Activated T-cell treated with anti-CD3 and anti-CD28 coated beads, Interleukin-2, amount 50 U/mL, for 4 hours (primary cell): ENCODE measurements at places on chromosomes 11 and 22.

DNA sequence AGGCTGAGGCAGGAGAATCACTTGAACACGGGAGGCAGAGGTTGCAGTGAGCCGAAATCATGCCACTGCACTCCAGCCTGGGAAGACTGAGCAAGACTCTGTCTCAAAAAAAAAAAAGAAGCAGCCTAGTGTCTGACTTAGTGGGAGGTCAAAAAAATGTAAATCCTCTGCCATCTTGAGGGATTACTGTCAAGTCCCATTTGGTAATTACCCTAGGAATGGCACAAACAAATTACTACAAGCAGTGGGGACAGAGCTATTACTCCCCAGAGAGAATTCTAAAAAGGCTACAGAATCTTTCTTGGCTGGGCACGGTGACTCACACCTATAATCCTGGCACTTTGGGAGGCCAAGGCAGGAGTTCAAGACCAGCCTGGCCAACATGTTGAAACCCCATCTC, 3.8 kb downstream of the SERPING1 start:
- DNase-seq, result no peak

GRCh38 chr11:132595711-132596134, 936.6 kb downstream of the OPCML start:
- DNase-seq, result no peak

- DNase-seq, result no peak
These were observed 12.5 kb downstream of the PHF21A start for GRCh38 chr11:46108751-46109150.

DNA sequence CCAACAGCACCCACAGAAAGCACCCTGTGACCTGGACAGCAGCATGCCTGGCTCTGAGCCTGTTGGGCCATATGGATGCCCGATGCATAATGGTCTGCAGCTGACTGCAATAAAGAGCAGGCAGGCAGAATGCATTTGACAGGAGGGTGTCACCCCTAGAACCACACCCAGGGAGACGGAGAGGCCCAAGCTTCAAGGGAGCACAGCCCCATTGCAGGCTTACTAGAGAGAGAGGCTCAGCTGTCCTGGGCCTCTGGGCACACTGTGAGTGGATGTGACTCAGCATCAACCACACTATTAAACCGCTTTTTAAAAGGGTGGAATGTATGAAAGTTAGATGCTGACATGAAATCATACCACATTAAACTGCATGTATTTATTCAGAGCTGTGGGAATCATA, 365.3 kb downstream of the CTTN start:
- no peak for DNase-seq

- no peak for DNase-seq
These were observed 27.2 kb downstream of the YDJC start for GRCh38 chr22:21602579-21602978.

DNA sequence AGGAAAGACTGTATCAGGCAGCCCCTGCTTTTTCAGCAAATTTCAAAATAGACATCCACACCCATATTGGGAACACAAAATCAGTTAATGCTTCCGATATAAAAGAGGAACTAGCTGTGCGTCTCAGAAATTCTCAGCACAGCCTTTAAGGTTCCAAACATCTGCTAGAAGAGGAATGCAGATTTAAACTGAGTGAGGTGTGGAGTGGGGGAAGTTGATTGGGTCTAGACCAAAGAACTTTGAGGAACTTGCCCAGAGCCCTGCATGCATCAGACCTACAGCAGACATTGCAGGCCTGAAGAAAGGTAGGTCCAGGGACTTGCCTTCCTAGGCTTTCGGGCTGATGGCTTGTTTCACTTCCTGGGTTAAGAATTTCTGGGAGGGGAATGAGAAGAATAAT, at the start of gene MS4A4A:
TSS of gene MS4A4A (plus strand) at position 255 of the 400 bp plus-strand sequence. CDS start at position 265, 10 bp downstream.
- no peak for DNase-seq

DNA sequence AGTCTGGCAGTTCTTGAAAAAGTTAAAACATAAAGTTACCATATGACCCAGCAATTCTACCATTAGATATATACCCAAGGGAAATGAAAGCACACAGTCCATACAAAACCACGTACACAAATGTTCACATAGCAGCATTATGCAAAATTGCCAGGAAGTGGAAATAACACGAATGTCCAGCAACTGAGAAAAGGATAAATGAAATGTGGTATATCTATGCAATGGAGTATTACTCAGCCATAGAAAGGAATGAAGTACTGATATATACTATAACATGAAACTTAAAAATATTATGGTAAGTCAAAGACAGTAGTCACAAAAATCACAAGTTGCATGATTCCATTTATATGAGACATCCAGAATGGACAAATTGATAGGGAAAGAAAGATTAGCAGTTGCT, 57.9 kb downstream of the C2CD3 start:
- DNase-seq, result no peak

- no peak for DNase-seq
These were observed 11.7 kb downstream of the SAA1 start for GRCh38 chr11:18277565-18278271.

- DNase-seq, result peak; percentile 68
These were observed 54.8 kb upstream of the CAPRIN1 start for GRCh38 chr11:33996498-33997454.

- no peak for DNase-seq
These were observed 4.3 kb upstream of the TEAD1 start for GRCh38 chr11:12669930-12670329.

- no peak for DNase-seq
These were observed 12.3 kb downstream of the MPEG1 start for GRCh38 chr11:59200423-59200746.

DNA sequence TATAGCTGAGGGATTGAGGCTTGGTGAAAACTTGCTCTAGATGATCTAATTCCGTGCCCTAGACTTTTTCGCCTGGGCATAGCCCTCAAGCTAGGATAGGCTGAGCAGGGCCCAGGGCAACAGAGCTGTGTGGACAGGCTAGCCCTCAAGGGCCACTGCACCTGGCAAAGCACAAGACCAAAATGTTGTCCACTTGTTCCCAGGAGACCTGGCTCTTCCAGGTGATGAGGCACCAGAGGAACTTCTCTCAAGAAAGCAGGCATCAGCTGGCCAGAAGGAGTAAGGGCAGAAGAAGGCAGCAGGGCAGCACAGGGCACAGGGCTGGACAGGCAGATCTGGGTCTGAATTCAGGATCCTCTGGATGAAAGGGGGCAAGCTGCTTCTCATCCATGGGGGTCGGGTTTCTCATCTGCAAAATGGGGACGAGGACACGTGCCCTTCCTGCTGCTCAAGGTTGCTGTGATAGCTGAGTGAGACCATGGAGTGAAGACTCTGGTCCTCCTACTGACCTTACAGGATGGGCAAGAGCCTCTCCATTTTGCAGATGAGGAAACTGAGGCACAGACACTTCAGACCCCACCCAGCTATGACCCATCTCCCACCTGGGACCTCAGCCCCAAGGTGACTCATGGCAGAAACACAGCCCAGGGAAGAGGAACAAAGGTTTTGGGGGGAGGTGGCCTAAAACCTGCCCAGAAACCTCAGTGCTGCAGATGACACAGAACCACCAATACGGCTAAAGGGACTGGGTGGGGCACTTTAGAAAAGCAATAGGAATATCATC, 42.2 kb upstream of the PRDM11 start:
- DNase-seq, result no peak

- DNase-seq, result peak; percentile 89
These were observed 29.5 kb upstream of the WNT7B start for GRCh38 chr22:46006379-46007002.

DNA sequence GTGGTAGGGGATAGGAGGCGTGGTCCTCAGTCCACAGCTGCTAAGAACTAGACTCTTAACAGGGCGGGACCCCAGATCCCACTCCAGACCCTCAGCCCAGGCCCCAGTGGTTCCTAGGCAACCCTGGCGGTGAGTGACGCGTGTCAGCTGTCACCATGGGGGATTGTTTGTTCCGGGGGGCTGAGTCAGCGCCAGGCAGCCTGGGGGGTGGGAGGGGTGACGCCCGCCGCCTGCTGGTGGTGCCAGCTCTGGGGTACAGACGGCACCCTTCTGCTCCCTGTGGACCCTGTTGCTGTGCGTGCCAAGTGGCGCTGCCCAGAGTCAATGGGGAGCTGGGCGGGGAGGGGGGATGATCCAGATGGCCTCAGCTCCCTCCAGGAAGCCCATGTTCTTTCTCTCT, 2.5 kb downstream of the CNIH2 start:
- no peak for DNase-seq

DNA sequence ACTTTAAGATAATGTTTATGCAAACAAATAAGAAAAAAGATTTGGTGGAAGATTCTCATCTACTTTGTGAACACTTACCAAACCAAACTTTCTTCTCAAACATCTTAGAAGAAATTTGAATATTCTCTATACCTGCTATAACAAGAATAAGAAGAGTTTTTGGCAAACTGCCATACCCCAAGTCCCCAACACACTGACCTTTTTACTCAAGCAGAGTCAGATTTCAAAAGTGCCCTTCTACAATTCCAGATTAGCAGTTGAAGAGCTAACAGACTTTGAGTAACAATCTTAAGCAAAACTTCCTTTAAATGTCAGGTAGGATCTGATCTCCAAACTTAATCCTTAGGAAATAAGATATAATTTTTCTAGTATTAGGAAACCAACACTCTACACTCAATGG, 33.9 kb downstream of the TSG101 start:
- DNase-seq, result no peak

- no peak for DNase-seq
These were observed 35.2 kb downstream of the LRRC10B start for GRCh38 chr11:61543606-61544306.

DNA sequence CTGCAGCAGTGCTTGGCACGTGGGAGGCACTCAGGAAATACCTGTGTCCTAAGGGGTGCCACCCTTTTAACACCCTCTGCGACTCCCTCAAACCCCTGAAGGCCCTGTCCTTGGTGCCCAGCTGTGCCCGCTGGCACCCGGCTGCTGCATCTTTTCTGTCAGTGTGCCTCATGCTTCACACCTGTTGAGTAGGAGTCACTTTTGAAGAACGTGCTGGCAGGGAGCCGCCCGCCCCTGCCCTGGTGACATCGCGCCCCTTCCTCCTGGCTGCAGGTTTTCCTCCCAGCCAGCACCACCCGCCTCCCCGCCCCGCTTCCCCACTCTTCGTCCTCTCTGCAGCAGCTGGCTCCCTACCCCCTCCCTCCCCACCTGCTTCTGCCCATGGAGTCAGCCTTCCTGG, 17.8 kb downstream of the FRMD8 start:
- no peak for DNase-seq

- no peak for DNase-seq
These were observed 41.8 kb downstream of the MACROD1 start for GRCh38 chr11:64124147-64124546.

GRCh38 chr11:33089776-33090175, 50.4 kb downstream of the TCP11L1 start:
- no peak for DNase-seq

DNA sequence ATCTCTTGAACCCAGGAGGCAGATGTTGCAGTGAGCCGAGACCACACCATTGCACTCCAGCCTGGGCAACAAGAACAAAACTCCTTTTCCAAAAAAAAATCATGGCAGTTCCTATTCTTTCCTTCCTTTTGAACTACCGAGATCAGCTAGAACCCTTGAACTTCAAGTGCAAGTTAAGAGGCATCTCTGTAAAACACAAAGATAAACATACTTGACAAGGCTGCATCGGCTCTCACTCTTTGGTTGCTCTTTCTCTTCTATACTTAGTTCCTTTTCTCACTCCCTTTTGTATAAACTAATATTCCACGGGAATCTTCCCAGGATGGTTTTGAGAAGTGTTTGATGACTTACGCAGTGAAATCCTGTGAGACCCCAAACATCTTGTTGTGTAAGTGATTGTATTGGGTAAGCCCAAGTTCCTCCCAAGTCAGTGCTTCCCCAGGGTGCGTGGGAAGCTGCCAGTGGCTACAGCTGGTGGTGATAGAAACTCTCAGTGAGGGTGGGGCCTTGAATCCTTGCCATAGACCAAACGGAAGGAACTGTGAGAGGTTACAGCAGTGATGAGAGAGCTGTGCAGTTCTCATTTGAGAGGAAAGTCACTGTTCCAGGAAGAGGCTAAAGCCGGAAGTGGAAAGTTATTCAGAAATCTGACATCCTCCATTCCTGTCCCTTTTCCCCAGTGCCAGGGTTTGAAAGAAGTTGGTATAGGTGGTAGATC, 24.1 kb upstream of the CDC42EP2 start:
- no peak for DNase-seq

GRCh38 chr22:49886346-49887063, 31.7 kb downstream of the ALG12 start:
- DNase-seq, result no peak

DNA sequence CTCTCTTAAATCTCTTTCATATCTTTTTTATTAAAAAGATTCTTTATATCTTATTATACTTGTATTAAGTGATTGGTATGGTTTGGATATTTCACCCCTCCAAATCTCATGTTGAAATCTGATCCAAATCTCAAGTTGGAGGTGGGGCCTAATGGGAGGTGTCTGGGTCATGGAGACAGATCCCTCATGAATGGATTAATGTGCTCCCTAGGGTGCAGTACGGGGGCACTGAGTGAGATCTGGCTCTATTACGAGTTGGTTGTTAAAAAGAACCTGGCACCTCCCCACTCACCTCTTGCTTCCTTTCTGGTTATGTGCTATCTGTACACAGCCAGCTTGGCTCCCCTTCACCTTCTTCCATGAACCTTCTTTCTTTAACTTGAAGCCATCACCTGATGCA, 149.6 kb downstream of the CWF19L2 start:
- no peak for DNase-seq

DNA sequence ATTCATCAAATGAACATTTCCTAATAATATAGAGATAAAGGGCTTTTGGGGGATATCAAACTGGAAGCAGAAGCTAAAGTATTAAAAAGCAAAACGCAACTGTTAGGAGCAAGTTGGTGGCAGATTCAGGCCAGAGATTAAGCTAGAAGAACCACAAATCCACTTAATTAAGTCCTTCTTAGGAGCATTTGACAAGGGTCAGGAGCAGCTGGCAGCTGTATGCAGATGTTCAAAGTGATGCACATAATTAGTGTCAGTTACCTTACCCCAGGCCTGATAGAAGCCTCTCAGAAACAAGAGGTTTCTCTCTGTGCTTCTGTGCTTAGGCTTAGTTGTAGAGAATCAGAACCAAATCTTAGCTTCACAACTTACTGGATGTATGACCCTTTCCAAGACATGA, 546.5 kb upstream of the ANO5 start:
- no peak for DNase-seq
